ENCODE measurements at places on chromosomes 5 and 9. TPM values are rescaled to one million over a fixed set of nuclear protein-coding genes. Genes with fewer than 3 reads are reported as not detected.

Gene PCDHB1
- not detected for total RNA-seq

Gene CXCL14
- total RNA-seq: 0.53 TPM

Gene GAS1
- 5.1 TPM for total RNA-seq

Gene TSSK1B
- 0.20 TPM for total RNA-seq

Gene SLCO6A1
- total RNA-seq: not detected

Gene BHMT2
- total RNA-seq: not detected

Gene CD180
- not detected for total RNA-seq

Gene NCBP1
- total RNA-seq: 42.5 TPM

- DNase-seq: peak; percentile 24
Measured at GRCh38 chr5:52759331-52759730, 28.4 kb upstream of the ITGA1 start.

DNA sequence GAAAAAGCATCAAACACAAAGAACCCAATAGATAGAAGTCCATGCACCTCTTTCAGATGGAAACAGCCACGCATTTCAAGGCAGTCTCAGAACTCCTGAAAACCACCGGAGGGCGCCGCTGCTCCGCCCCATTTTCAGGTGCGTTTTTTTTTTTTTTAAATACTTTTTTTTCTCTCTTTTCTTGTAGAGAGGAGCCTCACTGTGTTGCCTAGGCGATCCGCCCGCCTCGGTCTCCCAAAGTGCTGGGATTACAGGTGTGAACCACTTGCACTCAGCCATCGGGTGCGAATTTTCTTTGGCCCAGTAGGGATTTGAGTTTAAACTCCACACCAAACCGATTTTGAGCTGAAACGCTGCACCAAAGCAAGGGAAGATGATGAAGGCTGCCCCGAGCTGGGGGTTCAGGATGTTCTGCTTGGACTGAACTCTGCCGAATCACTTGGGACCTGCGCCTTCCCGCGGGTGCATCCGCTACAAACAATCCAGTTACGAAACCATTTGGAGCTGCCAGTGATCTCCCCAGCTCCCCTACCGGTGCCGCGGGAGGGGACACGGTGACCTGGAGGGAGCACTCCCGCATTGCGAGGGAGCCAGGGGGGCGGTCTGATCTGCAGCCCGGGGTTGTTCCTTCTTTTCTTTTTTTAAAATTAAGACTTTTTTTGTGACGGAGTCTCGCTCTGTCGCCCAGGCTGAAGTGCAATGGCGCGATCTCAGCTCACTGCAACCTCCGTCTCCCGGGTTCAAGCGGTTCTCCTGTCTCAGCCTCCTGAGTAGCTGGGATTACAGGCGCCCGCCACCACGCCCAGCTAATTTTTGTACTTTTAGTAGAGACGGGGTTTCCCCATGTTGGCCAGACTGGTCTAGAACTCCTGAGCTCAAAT, 1.4 kb downstream of the PTGR1 start:
- DNase-seq: peak; percentile 40

GRCh38 chr5:83313436-83313835, 158.1 kb upstream of the VCAN start:
- peak; percentile 77 for DNase-seq

GRCh38 chr5:52989781-52990527, 802 bp downstream of the ITGA2 start:
- no peak for DNase-seq

GRCh38 chr5:124537107-124537506, 209.3 kb downstream of the ZNF608 start:
- no peak for DNase-seq

DNA sequence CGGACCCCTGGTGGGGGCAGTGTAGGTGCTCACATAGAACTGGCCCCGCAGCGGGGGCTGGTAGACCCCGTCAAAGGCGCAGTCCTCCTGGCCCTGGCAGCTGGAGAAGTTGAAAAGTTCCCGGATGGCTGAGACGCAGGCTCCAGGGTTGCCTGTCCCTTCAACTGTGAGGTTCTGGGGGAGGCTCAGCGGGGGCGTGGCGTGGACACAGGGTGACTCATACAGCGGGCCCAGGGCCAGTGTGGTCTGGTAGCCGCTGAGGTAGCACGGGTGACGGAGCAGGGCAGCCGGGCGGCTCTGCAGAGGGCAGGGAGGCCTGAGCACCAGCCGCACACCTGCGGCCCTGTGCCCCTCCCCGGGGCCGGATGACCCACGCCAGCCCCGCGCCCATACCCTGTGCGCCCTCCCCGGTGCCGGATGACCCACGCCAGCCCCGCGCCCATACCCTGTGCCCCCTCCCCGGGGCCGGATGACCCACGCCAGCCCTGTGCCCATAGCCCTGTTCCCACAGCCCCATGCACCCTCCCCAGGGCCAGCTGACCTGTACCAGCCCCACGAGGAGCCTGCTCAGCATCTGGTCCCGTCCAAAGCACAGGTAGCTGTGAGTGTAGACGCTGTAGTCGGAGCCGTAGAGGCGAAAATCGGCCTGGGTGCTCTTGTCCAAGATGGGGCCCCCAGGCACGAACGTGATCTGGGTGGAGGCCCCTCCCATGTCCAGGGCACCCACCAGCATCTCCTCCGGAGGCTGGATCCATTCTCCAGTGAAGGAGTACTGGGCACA, 5.0 kb downstream of the ENTPD8 start:
- peak; percentile 72 for DNase-seq

GRCh38 chr5:172798422-172799215, 27.6 kb upstream of the DUSP1 start:
- DNase-seq: peak; percentile 94

- no peak for DNase-seq
Measured at GRCh38 chr5:163385271-163385670, 52.1 kb upstream of the CCNG1 start.

DNA sequence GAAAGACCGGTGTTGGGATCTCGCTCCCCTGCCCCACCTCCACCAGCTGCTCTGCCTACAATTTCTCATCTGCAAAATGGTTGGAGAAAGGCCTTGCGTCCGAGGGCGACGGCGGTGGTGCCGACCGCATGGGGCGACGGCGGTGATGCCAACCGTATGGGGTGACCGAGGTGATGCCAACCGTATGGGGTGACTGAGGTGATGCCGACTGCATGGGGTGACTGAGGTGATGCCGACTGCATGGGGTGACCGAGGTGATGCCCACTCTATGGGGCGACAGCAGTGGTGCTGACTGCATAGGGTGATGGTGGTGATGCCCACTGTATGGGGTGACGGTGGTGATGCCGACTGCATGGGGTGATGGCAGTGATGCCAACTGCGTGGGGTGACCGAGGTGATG, 171.0 kb downstream of the OLFM1 start:
- DNase-seq: no peak

- DNase-seq: no peak
Measured at GRCh38 chr9:105967797-105968196, 273.5 kb downstream of the TMEM38B start.

- no peak for DNase-seq
Measured at GRCh38 chr5:16884595-16884994, 51.5 kb downstream of the MYO10 start.

DNA sequence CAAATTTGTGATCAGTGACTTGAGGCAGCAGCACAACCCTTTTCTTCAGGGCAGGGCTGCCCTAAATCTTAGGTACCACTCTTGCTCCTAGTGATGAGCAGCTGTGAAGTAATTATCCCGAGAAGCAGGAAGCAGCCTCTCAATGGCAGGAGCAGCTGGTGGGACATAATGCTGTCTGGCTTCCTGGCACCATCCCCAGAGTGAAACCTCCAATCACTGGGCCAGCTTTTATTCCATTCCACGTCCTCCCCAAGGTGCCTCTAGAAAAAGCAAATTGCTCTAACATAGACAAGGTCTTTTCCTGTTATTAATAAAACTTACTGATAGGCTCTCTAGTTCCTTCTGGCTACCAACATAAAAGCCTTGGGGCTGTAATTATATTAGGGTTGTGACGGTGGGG, 154.0 kb downstream of the FRMD3 start:
- DNase-seq: no peak

DNA sequence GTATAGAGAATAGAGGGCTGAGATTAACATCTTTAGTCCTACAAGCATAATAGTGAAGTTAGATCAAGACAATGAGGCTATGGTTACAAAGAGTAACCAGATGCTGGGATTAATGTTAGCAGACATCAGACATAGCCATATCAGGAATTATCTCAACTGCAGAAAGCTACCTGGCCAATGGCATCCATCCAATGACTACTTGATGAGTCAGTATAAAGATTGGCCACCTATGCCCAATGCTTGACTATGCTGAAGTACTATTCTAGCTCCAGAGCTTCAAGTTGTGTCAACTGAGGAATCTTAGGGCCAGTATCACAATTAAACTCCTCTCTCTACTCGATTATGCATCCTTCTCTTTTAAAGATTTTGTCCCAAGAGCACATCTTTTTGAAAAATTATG, 541.4 kb downstream of the PRELID2 start:
- DNase-seq: no peak

DNA sequence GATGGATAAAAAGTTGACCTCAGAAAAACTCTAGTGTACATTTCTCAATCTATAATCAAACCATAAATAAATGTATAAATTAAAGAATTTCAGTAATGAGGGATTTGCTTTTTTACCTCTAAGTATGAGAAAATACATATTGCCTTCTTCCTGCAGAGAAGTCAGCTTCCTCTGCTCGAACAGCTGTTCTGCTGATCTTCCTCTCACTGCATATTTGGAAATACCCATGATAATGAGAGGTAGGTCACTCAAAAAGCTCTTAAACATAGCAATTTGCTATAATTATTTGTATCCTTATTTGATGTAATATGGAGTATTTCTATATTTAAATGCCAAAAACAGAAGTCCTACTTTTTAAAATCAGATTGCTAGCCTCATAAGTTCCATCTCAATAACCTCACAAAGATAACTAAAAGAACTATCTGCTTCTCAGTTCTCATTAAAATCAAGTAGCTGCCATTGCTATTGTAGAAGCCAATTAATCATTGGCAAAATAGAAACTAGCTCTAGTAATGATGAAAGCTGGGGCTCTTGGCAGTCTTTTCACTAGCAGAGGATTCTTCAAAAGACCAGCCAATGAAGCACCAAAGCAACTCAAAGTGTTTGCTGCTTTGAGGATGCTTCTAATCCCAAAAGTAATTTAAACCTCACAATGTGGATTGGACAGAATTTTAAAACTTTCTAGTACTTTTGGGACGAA, 35.7 kb upstream of the OR13D1 start:
- no peak for DNase-seq

GRCh38 chr5:111942661-111943401, 185.8 kb upstream of the NREP start:
- DNase-seq: no peak

DNA sequence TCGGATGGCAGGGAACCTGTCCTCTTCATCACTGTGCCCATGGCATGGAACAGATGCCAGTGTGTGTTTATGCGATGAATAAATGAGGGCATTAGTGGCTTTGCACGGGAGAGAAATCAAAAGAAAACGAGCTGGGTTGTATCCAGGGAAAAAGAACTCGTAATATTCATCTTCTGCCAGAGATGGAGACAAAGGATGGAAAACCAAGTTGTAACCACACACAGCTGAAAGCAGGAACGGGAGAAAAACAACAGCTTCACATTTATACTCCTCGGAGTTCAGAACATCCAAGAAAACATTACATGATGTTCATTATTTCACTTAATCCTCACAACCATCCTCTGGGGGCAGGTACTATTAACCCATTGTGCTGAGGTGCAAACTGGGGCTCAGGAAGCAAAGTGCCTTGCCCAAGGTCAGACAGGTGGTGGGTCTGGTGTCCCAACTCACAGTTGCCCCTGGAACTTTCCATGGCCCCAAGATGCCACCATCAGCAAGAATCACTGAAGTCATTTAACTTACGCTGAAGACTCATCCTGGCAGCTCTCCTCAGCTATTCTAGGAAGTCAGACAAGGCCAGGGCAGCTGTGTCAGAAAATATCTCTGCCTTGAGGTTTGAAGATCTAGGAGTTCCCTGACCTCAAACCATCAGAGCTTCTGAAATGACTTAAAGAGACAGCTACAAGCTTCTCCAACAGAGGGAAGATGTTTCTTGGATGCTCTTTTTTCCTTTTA, 250.4 kb downstream of the NSG2 start:
- peak; percentile 11 for DNase-seq

DNA sequence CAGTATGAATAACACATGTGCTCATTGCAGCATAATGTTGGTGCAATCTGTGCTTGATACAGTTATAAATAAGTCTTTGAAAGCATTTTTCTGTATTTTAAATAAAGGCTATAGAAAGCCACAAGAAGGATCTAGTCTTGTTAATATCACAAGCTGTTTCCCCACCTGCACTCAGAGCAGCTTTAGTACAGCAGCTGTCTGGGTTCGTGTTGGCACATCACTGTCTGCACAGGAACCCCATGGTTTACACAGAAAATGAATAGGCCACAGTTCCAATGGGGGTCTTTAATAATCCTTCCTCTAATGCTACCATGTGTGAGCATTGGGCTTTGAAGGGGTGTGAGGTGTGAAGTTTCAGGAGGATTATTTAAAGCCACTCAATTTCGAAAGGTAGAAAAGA, 2269.7 kb downstream of the MAT2B start:
- no peak for DNase-seq

DNA sequence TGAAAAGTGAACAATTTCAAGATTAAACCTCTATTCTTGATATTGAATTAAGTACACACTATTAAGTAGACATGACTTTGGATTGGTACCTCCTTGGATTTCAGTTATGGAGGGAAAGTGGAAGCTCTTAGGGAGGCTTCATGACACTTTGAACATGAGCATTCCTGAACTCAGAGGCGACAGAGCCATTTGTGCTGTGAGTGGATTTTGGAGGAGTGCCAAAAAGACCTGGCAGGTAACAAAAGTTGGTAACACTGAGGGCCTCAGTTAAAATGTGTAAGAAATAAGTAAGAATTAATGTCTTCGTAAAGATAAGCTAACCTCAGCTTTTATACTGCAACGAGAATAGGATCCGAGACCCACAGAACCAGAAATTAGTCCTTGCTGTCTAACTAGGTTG, 356.7 kb downstream of the ARRDC3 start:
- DNase-seq: no peak

GRCh38 chr5:172454358-172455086, at the start of gene SH3PXD2B:
Gene SH3PXD2B (minus strand): TSS chr5:172454525. CDS start chr5:172454352, 173 bp downstream.
- DNase-seq: peak; percentile 51

- peak; percentile 49 for DNase-seq
Measured at GRCh38 chr5:98604721-98605425, 168.6 kb upstream of the RGMB start.

GRCh38 chr9:100397529-100398266, 29.2 kb upstream of the MSANTD3 start:
- DNase-seq: no peak

- DNase-seq: no peak
Measured at GRCh38 chr5:33929925-33930690, 6.1 kb upstream of the RXFP3 start.

GRCh38 chr9:89563571-89564345, 41.1 kb upstream of the GADD45G start:
- DNase-seq: no peak

GRCh38 chr5:72628771-72629371, 121.7 kb upstream of the ZNF366 start:
- peak; percentile 18 for DNase-seq
